ENCODE measurements at places on chromosomes 3 and 15. TPM values are rescaled to one million over a fixed set of nuclear protein-coding genes. Genes with fewer than 3 reads are reported as not detected.

ITGA11 gene
- total RNA-seq = 0.12 TPM

DNA sequence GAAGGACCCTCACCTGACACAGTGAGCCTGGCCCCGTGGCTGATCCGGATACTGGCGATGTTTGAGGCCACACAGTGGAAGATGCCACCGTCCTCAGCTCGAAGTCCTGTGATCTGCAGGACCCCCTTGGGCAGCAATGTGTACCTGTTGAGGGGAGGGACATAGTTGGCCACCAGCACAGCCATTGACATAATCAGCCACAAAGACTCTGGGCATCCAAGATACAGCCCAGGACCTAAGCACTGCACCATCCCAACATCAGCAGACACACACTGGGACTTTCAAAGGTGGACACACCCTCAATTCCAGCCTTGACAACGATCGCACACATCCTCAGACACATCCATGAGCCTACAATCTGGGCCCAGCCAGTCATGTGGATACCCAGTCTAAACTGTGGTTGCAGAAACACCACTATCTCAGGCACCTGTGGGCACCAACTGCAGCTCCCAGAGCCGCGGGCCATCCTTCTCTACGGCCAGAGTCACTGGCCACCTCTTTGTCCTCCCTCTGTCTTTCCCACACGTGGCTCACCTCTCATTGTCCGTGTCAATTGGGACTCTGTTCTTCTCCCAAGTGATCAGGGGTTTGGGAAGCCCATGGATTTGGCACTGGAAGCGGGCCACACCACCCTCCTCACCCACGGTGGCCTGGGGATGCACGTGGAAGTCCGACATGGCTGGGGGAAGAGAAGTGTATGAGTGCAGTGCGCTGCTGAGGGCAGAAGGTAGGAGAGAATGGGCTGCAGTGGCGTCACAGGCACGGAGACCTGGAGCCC lies 31.0 kb downstream of the RNU5B-1 start:
- H3K27ac ChIP-seq = no peak overlapping the region
- DNase-seq = no peak
- H3K4me3 ChIP-seq = no peak overlapping the region
- peaks cover 25% of the 10 kb centered on the region for H3K4me1 ChIP-seq
- no peaks in the 10 kb centered on the region for H3K36me3 ChIP-seq
- H3K27me3 ChIP-seq = no peaks in the 10 kb centered on the region

DNA sequence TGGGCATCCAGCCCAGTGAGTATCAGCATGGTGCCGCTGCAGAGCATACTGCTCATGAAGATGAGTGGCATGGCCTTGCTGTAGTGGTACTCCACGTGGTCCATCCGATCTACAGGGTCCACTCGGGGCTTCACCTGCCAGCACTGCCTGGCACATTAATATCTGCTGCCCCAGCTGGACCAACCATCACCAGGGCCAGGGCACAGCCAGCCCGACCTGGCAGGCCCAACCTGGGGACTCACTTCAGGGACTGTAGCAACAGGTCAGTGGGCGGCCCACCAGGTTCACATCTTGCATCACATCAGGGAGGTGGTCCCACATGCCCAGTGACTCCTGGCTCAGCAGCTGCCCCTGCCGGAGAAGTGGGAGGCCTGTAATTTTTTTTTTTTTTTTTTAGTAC lies 48.1 kb downstream of the CDIN1 start:
- no peak for DNase-seq
- H3K4me3 ChIP-seq = no peak overlapping the region
- no peak overlapping the region for H3K27ac ChIP-seq
- no peaks in the 10 kb centered on the region for H3K4me1 ChIP-seq
- no peaks in the 10 kb centered on the region for H3K36me3 ChIP-seq
- no peaks in the 10 kb centered on the region for H3K27me3 ChIP-seq

DNA sequence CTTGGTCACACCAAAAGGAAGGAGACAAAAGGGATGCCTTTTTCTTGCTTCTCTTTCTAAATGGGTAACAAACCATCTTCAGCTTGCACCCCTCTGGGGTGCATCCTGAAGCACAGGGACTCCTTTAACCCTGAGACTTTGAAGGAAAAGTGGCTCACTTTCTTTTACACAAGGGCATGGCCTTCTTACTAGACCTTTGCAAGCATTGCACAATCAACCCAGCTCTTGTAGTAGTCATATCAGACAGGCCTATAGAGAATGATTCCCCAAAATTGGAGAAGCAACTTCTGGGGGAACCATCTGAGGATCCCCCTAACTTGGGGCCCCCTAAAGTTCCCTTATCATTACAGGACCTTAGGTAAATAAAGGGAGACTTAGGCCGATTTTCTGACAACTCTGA lies 56.1 kb upstream of the GK5 start:
- H3K4me3 ChIP-seq = no peak overlapping the region
- DNase-seq = no peak
- H3K27ac ChIP-seq = no peak overlapping the region
- H3K36me3 ChIP-seq = no peaks in the 10 kb centered on the region
- H3K27me3 ChIP-seq = no peaks in the 10 kb centered on the region

DNA sequence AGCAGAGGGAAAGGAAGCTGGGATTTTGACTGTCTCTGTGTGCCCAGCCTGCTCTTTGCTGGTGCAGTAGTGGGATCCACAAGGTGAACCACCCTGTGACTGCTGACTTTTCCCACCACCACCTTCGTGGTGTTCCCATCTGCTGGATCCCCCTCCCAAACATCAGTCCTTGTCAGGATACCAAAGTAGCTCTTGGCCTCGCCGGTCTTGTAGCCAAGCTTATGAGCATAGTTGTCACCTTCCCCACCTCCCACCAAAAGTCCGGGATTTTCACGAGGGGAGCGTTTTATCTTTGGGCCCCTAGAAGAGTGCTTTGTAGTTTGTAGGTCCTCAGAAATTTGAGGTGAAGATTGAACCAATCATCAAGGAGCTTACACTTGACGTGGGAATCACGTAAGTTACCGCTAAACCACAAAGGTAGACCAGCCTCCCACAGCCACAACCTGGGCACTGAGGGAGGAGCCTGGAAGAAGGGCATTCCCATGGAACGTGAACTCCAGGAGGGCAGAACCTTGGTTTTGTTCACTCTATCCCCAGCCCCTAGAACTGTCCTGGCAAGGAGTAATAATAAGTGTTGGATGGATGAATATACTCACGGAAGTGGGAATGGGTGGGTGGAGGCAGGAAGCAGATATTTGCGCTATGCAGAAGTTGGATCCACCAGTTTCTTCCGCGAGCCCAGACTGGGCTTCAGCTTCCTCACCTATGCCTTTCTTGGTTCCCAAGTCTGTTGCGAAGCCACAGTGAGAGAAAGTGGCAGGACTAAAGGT lies 814 bp upstream of the TEX264 start:
- DNase-seq = no peak
- no peaks in the 10 kb centered on the region for H3K27me3 ChIP-seq
- no peaks in the 10 kb centered on the region for H3K36me3 ChIP-seq
- no peak overlapping the region for H3K27ac ChIP-seq
- H3K4me1 ChIP-seq = peaks cover 17% of the 10 kb centered on the region
- H3K4me3 ChIP-seq = peak overlapping the region; percentile 63

PAQR5 gene
- total RNA-seq = 0.39 TPM

FMN1 gene
- 1.8 TPM for total RNA-seq

DNA sequence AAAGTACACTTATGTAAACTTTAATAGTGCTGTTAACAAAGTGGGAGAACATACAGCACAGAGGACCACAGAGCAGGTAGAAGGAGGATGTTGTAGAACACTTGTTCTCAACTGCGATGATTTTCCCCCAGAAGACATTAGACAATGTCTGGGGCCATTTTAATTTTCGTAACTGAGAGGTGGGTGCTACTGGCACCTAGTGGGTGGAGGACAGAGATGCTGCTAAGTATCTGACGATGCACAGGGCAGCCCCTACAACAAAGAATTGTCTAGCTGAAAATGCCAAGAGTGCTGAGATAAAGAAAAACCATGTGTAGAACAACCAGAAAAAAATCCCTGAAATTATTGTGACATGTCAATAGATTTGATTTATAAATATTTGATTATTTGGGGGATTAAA lies 5.0 kb upstream of the KBTBD8 start:
- no peaks in the 10 kb centered on the region for H3K36me3 ChIP-seq
- peaks cover 6% of the 10 kb centered on the region for H3K27me3 ChIP-seq
- no peak overlapping the region for H3K27ac ChIP-seq
- H3K4me3 ChIP-seq = no peak overlapping the region
- no peak for DNase-seq
- H3K4me1 ChIP-seq = peaks cover 10% of the 10 kb centered on the region

- no peak for DNase-seq
- H3K27me3 ChIP-seq = no peaks in the 10 kb centered on the region
- H3K4me1 ChIP-seq = no peaks in the 10 kb centered on the region
- H3K36me3 ChIP-seq = no peaks in the 10 kb centered on the region
- H3K27ac ChIP-seq = no peak within 1 kb of the TSS
- H3K4me3 ChIP-seq = no peak within 1 kb of the TSS
These were observed at the start of gene RLBP1 for GRCh38 chr15:89221543-89221942. Gene RLBP1, minus strand, starts transcription at chr15:89221579. Its CDS starts 2,604 bp downstream, at chr15:89218975.

THRB gene
- 0.57 TPM for total RNA-seq

- peaks cover 29% of the 10 kb centered on the region for H3K27me3 ChIP-seq
- no peak overlapping the region for H3K27ac ChIP-seq
- no peaks in the 10 kb centered on the region for H3K4me1 ChIP-seq
- DNase-seq = no peak
- no peaks in the 10 kb centered on the region for H3K36me3 ChIP-seq
- no peak overlapping the region for H3K4me3 ChIP-seq
These were observed 53.2 kb upstream of the MITF start for GRCh38 chr3:69686056-69686455.

SLC6A1 gene
- not detected for total RNA-seq

- H3K27me3 ChIP-seq = no peaks in the 10 kb centered on the region
- no peak for DNase-seq
These were observed 14.4 kb upstream of the GMPPB start for GRCh38 chr3:49738067-49738713.

DNA sequence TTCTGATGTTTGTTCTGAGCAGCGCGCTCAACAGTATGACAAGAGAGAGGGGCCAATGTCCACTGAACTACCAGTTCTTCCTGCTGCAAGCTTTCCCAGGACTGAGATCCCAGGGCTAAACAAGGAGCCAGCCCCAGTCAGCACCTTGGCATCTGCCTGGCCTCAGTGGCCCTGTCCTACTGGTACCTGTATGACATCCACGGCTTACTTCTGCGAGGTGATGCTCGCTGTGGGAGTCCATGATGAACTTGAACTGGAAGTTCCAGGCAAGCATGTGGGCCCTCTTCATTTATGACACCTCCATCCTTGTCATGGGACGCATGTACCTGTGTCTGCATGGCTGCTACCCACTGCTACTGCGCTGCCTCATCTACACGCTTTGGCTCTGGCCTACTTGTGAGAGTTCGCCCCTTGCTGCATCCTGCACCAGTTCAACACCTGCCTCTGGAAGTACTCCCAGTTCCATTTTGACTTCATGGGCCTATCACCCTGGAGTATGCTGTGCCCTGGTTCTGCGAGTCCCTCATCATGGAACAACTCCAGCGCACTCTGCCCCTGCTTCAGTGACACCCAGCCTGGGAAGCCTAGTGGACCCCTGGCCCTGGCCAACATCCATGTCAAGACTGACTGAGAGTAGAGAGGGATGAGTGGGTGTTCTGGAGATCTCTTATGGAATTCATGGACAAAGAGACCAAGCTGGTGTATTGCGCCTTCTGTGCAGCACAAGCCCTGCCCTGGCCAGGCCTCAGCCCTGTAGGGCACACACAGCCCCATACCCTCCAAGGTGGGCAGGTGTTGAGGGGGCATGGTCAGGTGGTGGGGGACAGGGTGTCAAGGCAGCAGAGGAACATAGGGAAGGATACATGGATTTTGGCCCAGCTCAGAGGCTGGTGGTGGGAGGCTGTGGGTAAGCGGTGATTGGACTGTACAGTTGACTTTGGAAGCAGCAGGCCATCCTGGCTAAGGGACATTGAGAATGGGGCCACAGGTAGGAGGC lies 246.8 kb downstream of the NLGN1 start:
- no peaks in the 10 kb centered on the region for H3K27me3 ChIP-seq
- H3K4me1 ChIP-seq = no peaks in the 10 kb centered on the region
- H3K36me3 ChIP-seq = no peaks in the 10 kb centered on the region
- DNase-seq = no peak
- no peak overlapping the region for H3K4me3 ChIP-seq

CYP1A2 gene
- not detected for total RNA-seq

DNA sequence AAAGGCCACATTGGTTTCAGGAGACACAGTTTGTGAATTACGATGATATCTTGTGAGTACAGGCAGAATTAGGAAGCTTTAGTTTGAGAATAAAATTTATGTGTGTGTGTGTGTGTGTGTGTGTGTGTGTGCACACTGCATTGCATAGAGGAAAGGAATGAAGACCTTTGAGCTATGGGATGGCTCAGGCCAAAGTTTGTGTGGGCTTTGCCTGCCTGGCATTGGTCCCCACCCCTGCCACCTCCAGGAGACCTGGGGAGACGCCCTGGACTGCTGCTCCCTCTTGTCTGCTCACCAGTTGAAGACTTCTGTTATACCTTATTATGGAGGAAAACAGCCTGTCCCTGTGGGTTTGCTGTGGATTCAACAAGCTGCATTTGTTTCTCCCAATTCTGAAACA lies 37.2 kb downstream of the TIGIT start:
- H3K4me1 ChIP-seq = no peaks in the 10 kb centered on the region
- no peak for DNase-seq
- no peaks in the 10 kb centered on the region for H3K27me3 ChIP-seq
- H3K4me3 ChIP-seq = no peak overlapping the region

ISLR2 gene
- 0.14 TPM for total RNA-seq

DNA sequence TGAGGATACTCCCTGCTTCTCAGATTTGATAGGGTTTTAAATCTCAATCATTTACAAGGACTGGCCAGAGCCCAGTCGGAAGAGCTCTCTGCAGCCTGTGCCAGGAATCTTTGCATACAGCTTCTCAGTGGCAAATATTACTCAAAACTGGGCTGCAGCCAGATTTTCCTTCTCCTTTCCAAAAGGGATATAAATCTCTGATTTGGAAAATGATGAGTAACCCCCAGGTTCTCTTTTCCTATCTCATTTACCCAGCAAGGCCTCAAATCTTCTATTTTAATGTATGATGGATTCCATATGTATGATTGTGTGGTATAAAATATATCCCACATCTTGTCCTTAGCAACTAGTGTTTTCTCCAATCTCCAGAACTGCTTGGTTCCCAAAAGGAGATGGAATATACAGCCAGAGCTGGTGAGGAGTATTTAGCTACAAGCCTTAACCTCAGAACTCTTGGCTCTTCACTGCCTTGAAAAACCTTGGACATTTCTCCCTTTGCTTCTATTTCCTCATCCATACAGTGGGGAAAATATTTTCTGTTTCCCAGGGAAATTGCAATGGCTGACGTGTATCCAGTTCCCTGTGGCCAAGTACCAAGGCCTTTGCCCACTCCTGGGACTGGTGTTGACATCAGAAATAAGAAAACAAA lies 114.4 kb downstream of the ATG7 start:
- H3K4me3 ChIP-seq = no peak overlapping the region
- DNase-seq = no peak
- H3K36me3 ChIP-seq = no peaks in the 10 kb centered on the region
- H3K27me3 ChIP-seq = no peaks in the 10 kb centered on the region
- no peak overlapping the region for H3K27ac ChIP-seq

GRCh38 chr3:52430416-52430810 lies 14.5 kb downstream of the SEMA3G start:
- H3K36me3 ChIP-seq = no peaks in the 10 kb centered on the region
- H3K27ac ChIP-seq = no peak overlapping the region
- H3K4me3 ChIP-seq = no peak overlapping the region

- no peak overlapping the region for H3K4me3 ChIP-seq
- DNase-seq = no peak
- no peaks in the 10 kb centered on the region for H3K4me1 ChIP-seq
- H3K27ac ChIP-seq = no peak overlapping the region
These were observed 42.8 kb upstream of the IQSEC1 start for GRCh38 chr3:13115991-13116390.

MAP6D1 gene
- 7.8 TPM for total RNA-seq
